ENCODE measurements at places on chromosomes 5 and 9.

GRCh38 chr9:14383294-14383693, 69.4 kb upstream of the NFIB start:
- DNase-seq = no peak

GRCh38 chr9:79583952-79584654, 12.3 kb downstream of the TLE4 start:
- no peak for DNase-seq

DNA sequence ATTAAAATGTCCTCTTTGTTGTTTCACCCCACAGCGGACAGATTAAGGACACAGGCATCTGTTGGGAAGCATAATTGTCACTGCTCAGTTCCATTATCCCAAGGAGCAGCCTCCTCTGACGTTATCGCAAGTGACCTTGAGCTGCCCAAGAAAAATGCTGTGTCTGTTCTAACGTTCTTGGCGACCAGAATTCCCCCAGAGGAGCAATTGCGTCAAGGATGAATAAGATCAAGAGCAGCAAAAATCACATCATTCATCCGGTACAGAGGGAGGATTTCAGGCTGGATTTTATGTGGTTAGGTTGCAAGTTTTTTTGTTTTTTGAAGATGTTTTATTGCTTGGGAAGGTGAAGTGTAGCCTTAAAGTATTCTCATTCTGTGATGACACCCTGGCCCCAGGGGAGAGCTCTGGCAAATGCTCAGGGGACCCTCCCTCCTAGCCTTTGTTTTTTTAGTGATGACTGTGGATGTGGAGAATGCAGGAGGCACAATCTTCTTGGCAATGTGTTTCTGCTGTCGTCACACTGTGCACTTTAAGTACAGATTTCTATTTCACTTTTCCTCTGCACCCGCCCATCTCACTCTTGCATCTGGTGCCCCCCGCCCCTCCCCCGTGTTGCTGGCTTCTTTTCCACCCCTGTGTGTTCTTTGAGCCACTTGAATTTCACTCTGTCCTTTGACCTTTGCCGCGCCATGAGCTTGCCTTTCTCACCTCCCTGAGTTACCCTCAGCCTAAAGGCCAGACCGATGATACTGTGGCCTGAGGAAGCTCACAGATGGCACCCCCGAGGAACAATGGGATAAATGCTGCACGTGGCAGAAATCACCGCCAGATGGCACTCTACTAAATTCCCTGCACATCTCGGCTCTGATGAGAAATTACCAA, 308.5 kb downstream of the RAB3C start:
- DNase-seq = peak; percentile 28

- DNase-seq = peak; percentile 94
Observed at GRCh38 chr5:172443441-172444109, 10.8 kb downstream of the SH3PXD2B start.

DNA sequence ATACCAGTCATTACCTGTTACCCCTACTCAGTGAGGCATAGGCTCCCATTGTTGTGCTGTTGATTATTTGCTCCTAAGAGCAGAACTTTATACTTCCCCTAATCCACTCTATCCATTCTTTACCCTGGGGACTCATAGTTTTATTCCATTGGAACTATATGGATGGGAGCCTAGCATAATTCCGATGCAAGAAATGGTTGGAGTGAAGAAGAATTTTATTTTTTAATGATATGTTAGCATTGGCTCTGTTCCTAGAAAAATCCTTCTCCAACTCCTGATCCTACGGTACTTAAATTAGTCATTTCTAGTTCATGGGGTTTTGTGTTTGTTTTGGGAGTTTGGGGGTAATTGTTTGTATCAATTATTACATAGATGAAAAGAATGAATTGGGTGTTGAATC, 191.5 kb downstream of the GOLPH3 start:
- no peak for DNase-seq

DNA sequence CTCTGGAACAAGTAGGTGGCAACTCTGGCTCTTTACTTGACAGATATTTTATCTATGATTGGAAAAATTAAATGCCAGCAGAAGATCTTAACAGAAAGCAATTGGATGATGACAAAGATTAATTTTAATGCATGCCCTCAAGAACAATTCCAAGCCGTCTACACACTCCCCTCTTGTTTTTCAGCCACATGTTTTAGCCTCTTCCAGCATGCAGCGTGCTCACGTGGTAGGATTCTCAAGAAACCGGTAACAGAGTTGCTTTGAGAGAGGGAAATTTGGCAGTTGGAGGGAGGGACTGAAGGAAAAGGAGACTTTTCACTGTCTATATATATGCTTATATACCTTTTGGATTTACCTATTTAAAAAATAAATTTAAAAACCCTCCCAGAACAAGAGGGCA, 48.3 kb upstream of the FANCC start:
- DNase-seq = no peak

GRCh38 chr5:98497418-98497817, 276.0 kb upstream of the RGMB start:
- DNase-seq = no peak

DNA sequence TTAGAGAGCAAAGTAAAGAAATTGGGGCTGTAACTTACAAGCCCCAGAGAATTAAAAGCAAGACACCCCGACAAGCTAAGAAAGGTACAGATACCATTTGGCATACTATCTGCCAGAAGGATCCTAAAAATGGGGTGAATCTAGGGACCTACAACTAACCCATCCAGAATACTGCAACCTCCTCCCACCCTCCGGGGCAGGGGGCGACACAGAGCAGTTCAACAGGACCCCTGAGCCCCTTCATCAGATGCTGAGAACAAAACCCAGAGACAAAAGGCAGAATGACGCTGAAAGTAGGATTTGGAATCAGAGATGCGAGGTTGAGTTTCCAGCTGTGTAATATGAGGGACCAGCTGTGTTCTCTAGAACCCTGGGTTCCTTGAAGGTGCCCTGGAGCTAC, 71.2 kb downstream of the EPB41L4B start:
- DNase-seq = no peak

- DNase-seq = no peak
Observed at GRCh38 chr5:133319905-133320520, 268.2 kb downstream of the HSPA4 start.

DNA sequence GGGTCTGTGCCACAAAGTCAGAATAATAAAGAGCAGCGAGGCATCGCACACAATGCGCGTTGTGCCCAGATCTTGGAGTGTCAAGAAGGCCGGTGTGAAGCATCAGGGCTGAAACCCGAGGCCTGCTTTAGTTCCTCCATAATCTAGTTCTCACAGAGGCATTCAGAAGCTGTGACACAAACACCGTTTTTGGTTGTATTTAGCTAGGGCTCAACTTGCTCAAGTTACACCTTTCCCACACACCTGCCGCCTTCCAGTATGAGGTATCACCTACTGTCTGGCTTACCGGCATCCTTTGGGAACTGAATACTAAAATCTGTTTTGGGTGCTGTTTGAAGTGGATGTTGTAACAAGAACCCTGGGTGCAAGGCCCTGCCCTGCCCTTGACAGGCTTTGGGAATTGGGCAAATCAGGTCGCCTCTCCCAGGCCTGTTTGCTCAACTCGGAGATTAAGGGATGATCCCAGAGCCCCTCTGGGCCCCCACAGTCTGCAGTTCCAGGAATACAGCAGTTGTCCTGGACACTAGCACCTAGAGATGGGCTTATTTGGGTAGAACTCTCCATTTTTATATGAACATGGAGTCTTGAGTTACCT, 27.0 kb downstream of the SLC25A25 start:
- DNase-seq = no peak

GRCh38 chr9:35748242-35748857, 678 bp downstream of the GBA2 start:
- DNase-seq = no peak

GRCh38 chr9:127539259-127539981, 72.7 kb upstream of the STXBP1 start:
- DNase-seq = no peak

- DNase-seq = peak; percentile 16
Observed at GRCh38 chr9:130667120-130667435, 2.7 kb downstream of the PRDM12 start.

- DNase-seq = no peak
Observed at GRCh38 chr5:172660974-172661373, 19.9 kb downstream of the NEURL1B start.

- DNase-seq = peak; percentile 30
Observed at GRCh38 chr9:85425153-85425611, 316.6 kb downstream of the AGTPBP1 start.

- no peak for DNase-seq
Observed at GRCh38 chr9:126117158-126117425, 209.5 kb upstream of the MVB12B start.

- DNase-seq = no peak
Observed at GRCh38 chr9:3646226-3646625, 120.4 kb upstream of the RFX3 start.

DNA sequence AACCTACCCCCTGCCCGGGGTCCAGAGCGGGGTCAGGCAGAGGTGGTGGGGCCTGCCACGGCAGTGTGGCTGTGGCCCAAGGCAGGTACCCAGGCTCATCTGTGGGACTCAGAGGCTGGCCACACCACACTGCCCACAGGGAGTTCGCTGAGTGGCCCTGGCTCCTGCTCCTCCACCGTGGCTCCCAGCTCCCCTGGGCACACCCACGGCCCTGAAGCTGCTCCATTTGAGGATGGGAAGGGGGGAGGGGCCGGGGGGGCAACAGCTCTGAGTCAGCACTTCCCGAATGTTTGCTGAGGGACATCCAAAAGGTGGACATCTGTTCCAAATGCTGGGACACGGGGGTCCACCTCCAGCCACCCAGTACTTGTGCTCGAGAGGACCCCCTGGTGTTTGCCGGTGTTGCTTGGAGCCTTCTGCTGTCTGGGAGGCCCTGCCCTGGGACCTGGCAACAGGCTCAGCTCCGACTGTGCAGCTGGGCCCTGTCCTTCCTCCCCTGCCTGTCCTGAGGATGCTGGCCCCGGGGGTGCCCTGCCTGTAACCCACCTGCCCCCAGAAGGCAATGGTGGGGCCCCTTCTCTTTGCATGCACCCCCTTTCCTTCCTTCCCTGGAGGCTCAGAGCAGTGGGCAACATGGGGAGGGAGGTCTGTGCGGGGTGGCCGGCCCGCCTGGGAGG, 2.5 kb upstream of the NRARP start:
- DNase-seq = no peak

- DNase-seq = no peak
Observed at GRCh38 chr9:22922222-22922621, 475.6 kb downstream of the DMRTA1 start.

- DNase-seq = no peak
Observed at GRCh38 chr9:17906176-17906840, 327.4 kb downstream of the SH3GL2 start.

GRCh38 chr9:129810788-129811187, 7.8 kb downstream of the TOR1B start:
- no peak for DNase-seq

DNA sequence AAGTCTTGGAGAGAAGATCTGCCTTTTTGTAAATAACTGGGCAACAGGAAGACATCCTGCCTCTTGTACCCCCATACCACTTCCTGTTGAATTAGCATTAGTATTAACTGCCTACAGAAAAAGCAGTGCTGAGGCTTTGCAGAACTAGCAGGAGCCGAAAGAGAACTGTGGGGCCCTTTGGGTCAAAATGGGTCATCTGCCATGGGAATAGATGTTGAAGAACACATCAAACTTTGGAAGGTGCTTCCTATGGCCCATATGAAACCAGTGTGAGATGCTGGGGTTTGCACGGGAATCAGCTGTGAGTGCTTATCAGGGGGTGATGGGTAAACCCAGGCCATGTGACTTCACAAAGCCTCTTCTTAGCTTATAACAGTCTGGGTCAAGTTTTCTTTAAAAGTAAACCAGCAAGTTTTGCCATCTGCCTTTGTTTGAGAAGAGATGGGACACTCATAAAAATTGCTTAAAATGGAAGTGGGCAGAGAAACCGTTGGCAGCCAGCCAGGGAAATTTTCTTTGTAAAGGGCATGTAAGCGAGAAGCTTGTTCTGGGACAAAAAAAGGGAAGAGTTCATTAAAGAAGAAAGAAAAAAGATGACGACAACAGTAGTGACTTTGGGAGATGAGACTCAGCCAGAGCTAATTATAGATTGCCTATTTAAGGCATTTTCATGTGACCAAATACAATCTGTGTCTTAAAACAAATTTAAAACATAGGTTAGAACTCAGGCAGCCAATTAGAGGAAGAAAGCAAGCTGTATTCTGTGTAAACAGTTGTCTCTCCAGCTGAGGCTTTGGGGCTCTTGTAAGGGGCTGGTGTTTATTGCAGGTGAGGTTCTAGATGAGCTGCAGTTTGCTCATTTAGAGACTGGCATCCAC, 4.4 kb downstream of the SLC25A25 start:
- peak; percentile 23 for DNase-seq

GRCh38 chr5:17511775-17512325, 6.3 kb upstream of the TAF11L3 start:
- DNase-seq = no peak

DNA sequence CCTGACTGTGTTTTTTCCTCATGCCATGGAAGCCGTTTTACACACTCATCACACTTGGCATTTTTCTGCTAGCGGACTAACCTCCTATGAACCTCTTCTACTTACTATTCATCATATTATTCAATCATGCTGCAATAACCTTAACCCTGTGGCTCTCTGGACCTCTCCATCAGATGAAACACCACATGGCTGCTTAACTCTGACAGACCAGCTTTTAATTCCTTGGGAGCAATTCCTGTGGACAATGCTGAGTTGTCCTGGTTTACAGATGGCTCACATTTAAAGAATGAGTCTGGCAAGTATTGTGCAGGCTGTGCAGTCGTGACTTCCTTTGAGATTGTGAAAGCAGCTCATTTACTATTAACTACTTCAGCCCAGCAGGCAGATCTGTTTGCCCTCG, 9.0 kb downstream of the OR1J1 start:
- DNase-seq = no peak

DNA sequence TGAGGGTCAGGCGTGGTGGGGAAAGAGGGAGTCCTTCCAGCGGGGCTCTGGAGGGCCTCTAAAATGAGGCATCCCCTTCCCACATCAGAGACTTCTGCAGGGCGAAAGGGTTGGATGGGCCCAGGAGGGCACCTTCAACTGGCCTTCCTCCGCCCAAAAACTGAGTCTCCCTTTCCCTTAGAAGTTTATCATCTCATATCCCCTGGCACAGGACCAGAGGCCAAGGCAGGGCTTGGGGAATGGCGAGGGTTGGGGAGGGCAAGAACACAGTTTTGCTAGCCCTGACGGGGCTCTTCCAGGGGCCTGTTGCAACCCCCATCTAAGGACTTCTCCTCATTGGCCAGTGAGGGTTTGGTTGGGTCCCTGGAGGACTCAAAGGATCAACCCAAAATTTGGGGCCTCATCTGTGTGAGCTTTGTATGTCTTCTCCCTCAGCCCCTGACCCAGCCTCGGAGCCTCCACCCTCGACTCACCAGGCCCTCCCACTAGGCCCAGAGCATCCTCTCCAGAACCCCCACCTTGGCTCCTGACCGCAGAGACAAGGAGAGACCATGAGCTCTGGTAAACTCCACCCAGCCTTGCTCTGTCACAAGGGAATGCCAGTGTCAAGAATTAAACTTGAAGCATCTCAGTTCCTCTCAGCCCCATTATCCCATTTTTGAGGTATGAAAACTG, 24.1 kb downstream of the AQP7 start:
- DNase-seq = no peak

DNA sequence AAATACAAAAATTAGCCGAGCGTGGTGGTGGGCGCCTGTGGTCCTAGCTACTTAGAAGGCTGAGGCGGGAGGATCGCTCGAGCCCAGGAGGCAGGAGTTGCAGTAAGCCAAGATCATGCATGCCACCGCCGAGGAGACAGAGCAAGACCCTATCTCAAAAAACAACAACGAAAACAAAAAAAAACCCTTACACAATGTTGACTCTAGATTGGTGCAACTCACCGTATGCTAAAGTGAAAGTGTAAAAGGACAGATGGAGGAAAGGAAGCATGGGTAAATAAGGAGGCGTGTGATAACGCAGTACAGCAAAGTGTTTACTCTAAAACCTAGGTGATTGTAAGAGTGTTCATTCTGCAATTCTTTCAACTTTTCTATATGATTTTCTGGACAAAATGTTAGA, 15.9 kb upstream of the RUFY1 start:
- DNase-seq = no peak

GRCh38 chr9:135817951-135818717, 89.2 kb downstream of the CAMSAP1 start:
- no peak for DNase-seq
